ENCODE measurements at places on chromosomes 7 and 10. TPM values are rescaled to one million over a fixed set of nuclear protein-coding genes. Genes with fewer than 3 reads are reported as not detected.

The SAMD9 gene
- total RNA-seq, result 16.5 TPM

The C10orf71 gene
- total RNA-seq, result not detected

DNA sequence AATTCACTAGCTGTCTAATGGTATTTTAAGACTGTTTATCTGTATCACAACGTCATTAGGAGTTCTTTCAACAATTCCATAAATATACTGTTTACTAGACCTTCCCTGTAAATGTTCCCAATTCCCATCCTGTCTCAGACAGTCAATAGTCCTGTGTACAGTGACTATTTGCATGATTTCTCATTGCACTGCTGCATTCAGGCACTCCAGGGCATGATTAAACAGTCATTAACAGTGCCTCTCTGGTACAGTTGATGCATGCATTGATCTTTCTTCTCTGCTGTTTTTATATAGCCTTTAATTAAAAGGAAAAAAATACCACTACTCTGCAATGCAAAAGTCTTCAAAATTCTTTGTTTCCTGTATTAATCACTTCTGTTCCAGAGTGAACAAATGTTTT lies 51.5 kb upstream of the MTURN start:
- DNase-seq, result no peak

The LRRC18 gene
- total RNA-seq, result not detected

GRCh38 chr10:132988988-132989387 lies 46.6 kb upstream of the CFAP46 start:
- no peak for DNase-seq

The IDI2 gene
- total RNA-seq, result not detected

The SEMA3A gene
- total RNA-seq, result 6.6 TPM

The SLC16A9 gene
- 1.5 TPM for total RNA-seq
